ENCODE measurements at places on chromosomes 12 and 14. TPM values are rescaled to one million over a fixed set of nuclear protein-coding genes. Genes with fewer than 3 reads are reported as not detected.

Gene KLHL33
- total RNA-seq, result not detected

Gene SIRT4
- 1.6 TPM for total RNA-seq

Gene ZFHX2
- total RNA-seq, result 1.8 TPM

Gene KRT78
- total RNA-seq, result not detected

Gene C14orf39
- not detected for total RNA-seq

Gene DLGAP5
- total RNA-seq, result 89.7 TPM

Gene PPP4R4
- 4.9 TPM for total RNA-seq
